ENCODE measurements at places on chromosomes 4 and X.

GRCh38 chrX:68429216-68429615 lies 4.1 kb downstream of the OPHN1 start:
- no peak for DNase-seq

- no peak for DNase-seq
Observed at GRCh38 chr4:94274912-94275311, 67.2 kb downstream of the SMARCAD1 start.

GRCh38 chr4:189001971-189002450 lies 862.8 kb downstream of the TRIML1 start:
- no peak for DNase-seq

- DNase-seq: no peak
Observed at GRCh38 chrX:45142185-45142584, 58.5 kb downstream of the DIPK2B start.

DNA sequence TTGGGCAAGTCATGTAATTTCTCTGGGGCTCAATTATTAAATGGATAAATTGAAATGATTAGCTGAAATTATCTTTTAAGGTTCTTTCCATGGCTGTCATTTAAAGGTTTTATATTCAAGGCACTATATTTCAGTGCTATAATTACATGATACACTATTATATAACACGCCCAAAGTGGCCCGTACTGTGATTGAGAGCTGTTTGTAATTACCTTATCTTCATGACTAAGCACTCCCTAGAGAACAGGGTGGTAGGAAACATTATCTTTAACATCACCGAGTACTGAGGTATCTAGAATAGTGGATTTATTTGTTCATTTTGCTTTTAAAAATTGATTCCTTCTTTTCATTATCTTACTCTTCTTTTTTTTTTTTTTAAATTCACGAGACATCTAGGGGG lies 79.0 kb downstream of the DIAPH2 start:
- DNase-seq: no peak

DNA sequence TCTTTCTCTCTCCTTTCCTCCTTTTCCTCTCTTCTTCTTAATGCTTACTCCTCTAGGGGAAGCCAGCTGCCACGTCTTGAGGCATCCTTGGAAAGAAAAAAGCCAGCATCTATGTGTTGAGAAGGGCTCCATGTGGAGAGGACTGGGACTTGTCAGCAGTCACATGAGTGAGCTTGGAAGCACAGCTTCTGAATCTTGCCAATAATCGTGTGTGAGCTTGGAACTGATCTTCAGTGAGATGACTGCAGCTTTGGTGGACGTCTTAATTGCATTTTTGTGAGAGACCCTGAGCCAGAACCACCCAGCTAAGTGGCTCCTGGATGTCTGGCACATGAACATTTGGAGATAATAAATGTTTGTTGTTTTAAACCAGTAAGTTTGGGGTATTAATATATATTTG lies 371.7 kb downstream of the SLITRK2 start:
- no peak for DNase-seq

DNA sequence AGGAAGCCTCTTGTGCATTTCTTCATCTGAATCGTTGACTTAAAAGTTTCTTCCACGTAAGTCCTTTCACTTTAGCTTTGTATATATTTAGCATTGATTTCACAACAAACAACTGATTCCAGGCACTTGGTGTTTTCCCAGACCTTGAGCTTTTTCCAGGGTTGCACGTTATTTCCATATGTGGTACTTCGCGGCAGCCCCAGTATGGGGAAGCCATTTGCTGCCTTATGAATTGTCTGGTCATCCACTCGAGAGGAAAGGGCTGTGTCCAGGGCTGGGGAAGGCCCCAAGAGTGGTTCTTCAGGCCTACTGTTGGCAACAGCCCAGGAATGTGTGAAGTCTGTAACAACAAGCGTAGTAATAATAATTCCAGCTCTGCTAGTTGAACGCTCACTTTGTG lies 2.8 kb upstream of the TLR8 start:
- DNase-seq: no peak

- DNase-seq: no peak
Observed at GRCh38 chr4:40986375-40986774, 228.0 kb downstream of the APBB2 start.

GRCh38 chr4:120293341-120293740 lies 226.7 kb upstream of the MAD2L1 start:
- DNase-seq: peak; percentile 20

DNA sequence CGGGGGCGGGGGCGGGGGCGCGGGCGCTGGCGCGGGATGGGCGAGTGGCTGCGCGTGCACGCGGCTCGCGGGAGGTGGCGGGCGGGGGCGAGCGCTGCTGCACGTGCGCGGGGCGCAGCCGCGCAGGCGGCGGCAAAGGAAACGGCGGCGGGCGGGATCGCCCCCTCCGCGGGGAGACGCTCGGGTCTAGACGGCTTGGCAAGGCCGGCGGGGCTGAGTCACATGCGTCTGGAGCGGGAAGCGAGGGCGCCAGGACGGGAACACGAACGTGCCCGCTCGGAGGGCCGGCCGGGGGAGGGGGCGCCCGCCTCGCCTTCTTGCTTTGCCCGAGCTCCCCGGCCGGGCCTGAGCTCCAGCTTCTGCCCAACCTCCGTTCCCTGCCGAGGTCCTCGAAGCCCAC lies 4.3 kb upstream of the HAUS7 start:
- DNase-seq: no peak

- no peak for DNase-seq
Observed at GRCh38 chrX:139091878-139092277, 380.4 kb upstream of the FGF13 start.

GRCh38 chrX:88604433-88605221 lies 142.4 kb upstream of the CPXCR1 start:
- DNase-seq: no peak

GRCh38 chrX:47235691-47236103 lies 2.9 kb downstream of the USP11 start:
- no peak for DNase-seq

DNA sequence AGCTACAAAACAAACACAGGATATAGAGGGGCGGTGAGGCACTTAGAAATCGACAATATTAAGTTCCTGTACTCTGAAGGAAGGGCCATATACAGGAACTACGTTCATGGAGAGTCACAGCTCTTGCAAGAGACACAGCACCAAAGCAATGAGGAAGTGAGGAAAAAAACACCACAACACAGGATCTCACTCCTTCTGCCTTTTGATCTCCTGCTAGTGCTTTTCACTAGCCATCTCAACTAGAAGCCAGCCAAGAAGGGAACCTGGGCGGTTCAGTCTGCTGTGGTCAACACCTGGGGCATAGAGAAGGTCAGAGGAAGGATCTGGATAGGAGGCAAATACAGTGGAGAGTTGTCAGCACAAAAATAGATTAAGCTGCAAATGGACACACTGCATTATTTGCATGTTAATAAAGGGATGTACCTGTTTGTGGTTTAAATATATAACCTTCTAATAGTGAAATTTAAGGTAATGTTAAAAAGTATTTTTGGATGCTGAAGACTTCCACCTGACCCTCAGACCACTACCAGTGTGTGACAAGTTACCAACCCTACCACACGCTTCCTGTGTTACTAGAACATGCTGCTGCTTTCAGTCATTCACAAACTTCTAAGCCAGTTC lies 104.6 kb downstream of the DTHD1 start:
- DNase-seq: no peak

GRCh38 chr4:80069837-80070731 lies 2.9 kb downstream of the ANTXR2 start:
- DNase-seq: no peak

DNA sequence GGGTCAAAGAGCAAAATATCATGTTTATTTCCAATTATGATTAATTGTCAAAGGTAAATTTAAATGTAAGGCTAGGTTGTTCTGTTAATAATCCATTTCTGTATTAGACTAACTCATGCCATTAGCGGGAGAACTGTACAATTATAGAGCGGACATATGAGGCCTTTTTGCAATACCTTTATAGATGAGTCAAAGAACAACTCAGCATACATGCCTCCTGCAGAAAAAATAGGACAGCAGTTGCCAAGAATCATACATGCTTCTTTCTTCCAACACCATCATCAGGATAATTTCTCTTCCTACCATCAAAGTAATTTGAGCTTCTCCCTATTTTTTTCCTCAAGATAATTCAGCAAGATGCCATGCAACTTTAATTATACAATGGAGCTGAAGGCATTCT lies 917.8 kb downstream of the ADGRL3 start:
- DNase-seq: no peak

DNA sequence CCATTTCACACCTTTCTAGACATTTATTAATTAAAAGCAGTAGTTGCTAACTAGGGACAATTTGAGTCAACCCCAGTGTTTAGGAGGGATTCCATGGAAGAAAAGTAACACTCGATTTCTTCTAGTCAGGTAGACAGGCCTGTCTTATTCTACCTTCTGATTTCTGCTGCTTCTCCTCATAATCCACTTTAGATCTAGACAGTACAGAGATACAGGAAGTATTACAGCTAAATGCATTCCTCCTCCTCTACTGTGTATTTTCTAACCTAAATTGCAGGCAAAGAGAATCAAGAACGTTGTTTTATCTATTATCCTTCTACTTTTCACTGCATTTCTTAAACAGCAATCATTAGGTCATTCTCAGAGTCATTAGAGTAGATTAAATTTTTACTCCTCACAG lies 52.6 kb downstream of the LPAR4 start:
- no peak for DNase-seq

GRCh38 chr4:24798036-24798610 lies 2.8 kb downstream of the SOD3 start:
- no peak for DNase-seq

DNA sequence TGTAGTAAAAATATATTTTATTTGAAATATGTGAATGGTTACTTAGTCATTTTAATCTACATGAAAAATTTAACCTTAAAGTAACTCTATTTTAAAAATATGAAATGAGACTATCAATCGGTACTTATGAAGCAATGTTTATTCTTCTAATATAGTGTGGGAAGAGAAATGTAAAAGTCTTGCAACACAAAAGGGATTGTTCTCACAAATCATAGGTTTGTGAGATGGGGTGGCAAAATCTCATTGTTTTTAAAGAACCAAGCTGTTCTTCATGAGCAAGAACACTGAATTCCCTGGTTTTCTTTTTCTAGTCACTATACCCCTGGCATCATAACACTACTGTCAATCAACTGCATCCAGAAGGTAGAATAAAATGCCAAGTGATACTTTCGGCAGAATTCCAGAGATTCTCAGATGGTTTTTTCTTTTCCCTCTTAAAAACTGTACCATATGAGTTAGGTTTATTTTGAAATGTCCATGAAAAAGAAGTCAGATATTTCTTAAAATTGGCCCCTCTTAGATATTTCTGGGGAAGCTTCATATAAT lies 52.2 kb downstream of the SNCA start:
- no peak for DNase-seq

GRCh38 chr4:5084911-5085475 lies 33.7 kb downstream of the STK32B start:
- DNase-seq: no peak

DNA sequence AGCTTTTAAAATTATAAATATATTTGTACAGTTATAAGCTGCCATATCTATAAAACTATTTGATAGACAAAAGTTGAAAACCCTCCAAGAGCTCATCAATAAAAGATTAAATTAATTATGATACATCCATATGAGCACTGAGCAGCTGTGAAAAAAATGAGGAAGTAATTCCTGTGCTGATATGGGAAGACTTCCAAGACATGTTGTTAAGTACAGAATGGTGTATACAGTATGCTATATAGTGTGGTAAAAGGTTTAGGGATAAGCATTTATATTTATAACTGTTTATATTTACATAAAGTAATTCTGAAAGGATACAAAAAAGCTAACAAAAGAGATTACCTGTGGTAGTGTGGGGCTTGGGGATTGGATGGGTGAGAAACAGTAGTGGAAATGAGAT lies 92.8 kb upstream of the BMP2K start:
- DNase-seq: no peak

DNA sequence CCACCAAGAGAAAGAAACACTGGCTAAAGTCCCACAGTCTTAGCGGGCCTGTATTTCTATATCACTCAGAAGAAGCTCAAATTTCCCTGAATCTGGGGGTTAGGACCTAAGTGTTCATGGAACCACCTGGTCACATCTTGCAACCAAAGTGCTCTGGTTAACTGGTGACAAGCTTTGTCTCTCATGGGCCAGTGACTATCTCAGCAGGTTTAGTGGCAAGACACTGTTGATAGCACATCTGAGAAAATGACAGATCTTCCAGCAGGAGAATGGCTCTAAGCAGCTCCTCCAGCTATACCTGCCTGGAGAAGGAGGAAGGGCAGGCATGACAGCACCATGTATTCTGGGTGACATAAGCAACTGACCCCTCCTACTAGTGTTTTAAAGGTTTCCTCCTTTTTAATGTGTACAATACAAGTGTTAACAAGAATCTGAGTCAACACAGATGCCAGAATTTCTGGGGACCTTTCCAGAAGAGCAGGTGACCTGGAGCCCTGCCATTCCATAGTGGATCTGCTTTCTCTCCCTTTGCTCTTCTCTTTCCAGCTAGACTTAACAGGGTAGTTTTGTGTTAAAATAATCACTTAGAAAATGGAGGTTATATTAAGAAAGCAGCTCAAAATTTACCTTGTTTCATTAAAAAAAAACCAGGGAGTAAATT lies 17.3 kb upstream of the QRFPR start:
- DNase-seq: no peak

- no peak for DNase-seq
Observed at GRCh38 chrX:115632455-115632854, 71.5 kb downstream of the PLS3 start.

- DNase-seq: no peak
Observed at GRCh38 chrX:24026432-24026831, 554 bp downstream of the KLHL15 start.

DNA sequence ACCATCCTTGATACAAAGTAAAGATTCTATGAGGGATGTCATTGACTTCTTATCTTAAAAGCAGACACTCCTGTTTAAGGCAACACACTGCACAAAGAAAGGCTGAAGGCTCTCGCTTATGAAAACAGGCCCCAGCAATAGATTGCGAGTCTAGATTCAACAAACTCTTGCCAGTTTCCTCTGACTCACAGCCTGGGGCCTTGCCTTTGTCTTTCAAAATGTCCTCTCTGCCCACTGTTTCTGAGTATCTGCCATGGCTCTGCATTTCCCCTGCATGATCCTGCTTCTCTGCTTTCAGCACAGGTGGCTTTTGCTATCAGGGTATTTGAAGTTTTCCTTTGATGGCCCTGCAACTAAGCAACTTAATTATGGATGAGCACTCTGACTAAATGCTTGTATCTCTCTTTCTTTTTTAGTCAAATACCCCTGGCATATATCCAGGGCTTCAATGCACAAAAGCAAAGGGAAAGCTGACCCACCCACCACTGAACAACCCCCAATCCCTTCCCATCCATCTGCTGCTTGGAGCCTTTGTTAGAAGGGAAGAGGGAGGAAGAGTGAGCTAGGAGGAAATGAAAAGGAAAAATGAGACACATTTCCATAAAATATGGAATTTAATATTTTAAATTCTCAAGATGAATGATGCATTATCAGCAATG lies 32.2 kb downstream of the NDP start:
- peak; percentile 10 for DNase-seq

- DNase-seq: no peak
Observed at GRCh38 chrX:73217621-73218020, 3.0 kb upstream of the NAP1L2 start.

All from skeletal muscle cell (primary cell).